Endothelial cell (in vitro differentiated cells): ENCODE measurements at places on chromosomes 3 and 15. TPM values are rescaled to one million over a fixed set of nuclear protein-coding genes. Genes with fewer than 3 reads are reported as not detected.

The ZDHHC23 gene
- 26.3 TPM for total RNA-seq

The LRRIQ4 gene
- 0.38 TPM for total RNA-seq

The PCLAF gene
- 7.0 TPM for total RNA-seq

The OSBPL10 gene
- 61.0 TPM for total RNA-seq

The TGM5 gene
- not detected for total RNA-seq

The DZIP3 gene
- total RNA-seq = 16.0 TPM

The LIPC gene
- total RNA-seq = not detected

The ROBO2 gene
- 2.5 TPM for total RNA-seq
